ENCODE measurements at places on chromosomes 3 and 15.
A peak's percentile ranks its signal among the peaks of the same experiment; 100 is the strongest.

GRCh38 chr15:94098921-94099573 lies 132.3 kb upstream of the MCTP2 start:
- DNase-seq, result no peak

DNA sequence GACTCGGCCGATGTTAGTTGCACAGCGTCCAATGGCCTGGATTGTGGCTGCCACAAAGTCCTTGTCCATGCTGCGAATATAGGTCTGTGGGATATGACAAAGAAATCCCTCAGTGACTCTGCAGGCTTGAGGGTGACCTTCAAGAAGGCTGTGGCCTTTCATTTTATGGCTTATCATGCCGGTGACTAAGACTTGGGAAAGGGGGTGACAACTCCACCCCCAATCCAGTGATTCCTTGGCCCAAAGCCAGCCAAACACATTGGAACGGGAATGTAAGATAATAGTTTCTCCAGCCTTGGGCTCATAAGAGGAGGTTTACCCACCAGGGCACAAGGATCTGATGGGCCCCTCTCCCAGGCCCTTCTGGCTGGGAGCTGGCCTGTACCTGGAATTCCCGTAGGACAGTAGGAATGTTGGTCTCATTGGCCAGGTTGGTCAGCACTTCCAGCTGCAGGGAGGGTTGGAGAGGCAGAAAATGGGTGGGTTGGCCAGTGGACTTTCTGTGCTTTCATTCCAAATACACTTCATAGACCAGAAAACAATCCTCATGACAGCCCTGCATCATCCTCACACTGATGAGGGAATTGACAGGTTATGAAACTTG lies 30.7 kb upstream of the CPEB1 start:
- no peak for DNase-seq

DNA sequence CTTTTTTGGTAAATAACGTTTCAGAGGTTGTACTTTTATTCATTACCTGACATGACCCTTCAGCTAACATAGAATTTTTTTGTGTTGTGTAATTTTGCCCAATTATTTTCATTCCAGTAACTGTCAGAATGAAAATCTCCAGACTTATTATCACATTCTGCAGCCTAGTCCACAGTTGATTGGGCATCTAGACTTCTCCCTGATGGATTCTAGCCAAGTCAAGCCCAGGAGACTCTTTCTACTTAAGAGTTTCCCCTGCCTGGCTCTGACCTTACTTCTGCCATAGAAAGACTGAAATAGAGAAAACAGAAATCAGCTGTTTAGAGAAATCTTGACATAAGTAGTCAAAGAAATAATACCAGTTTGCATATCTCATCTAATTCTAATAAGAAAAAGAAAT lies 82.9 kb upstream of the CDAN1 start:
- no peak for DNase-seq

- DNase-seq, result peak; percentile 20
These were observed 100.6 kb upstream of the SLC24A5 start for GRCh38 chr15:48020166-48020565.

DNA sequence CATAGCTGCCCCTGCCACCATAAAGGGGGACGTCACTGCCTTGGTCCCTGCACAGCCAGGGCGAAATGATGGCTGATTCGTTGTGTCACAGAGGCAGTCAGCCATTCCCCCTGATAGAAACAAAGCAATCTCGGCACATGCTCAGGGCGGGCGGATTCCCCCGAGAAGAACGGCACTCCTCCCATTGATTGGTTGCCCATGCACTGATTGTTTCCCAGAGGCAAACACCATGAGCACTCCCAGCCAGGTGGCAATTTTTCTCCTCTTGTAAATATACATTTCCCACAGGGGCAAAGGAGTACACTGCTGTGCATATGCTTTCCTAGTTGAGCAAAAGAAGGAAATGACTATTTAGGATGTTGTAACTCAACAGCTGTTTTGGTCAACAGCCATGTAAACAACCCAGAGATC lies 56.5 kb downstream of the KY start:
- DNase-seq, result no peak

- no peak for DNase-seq
These were observed 192.7 kb upstream of the KCNMB2 start for GRCh38 chr3:178343433-178344038.

DNA sequence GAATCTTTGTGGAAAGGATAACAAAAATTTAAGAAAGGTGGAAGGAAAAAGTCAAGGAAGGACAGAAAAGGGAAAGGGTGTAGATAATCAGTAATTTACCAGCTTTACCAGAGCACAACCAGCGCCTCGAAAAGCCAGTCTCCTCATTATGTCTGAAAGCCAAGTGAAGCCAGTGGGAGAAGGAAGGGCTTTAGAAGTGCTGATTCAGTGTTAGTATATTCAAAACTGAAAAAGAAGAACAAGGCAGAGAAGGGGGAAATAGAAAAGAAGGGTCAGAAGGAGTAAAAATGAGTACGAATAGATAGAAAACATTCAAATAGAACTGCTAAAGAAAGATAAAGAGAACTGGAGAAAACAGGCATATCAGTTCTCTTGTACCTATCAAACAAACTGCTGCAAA lies 4.1 kb downstream of the PBRM1 start:
- DNase-seq, result no peak

DNA sequence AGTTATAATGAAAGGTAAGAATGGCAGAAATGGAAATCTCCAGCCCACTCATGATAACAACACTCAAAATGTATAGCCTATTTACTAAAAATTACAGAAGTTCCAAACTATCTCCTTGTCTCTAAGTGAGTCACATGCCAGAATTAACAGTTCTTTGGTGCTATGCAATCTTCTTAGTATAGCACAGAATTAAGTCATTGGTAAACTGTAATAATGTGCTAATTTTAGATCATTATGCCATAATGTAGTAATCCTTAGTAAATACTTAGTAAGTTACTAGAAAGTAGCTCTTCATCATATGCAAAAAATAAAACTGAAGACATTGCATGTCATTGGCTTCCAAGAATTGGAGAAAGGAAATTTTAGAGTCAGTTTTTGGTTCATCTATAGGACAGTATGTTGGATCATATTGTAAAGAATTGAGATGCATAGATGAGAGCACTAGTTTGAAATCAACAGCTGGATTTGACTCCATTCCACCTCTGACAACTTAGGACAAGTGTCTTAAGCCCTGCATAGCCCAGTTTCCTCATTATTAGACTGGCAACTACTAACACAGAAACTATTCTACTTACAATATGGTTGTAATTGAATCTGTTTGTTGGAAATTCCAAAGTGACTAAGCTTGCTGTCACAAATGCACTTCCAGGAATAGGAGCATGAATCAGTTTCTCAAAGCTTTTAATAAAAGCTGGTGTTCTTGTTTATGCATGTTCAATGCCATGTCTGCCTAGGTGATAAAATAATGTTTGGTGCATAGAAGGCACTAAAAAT lies 40.1 kb upstream of the CD47 start:
- no peak for DNase-seq

GRCh38 chr3:148930752-148931151 lies 60.6 kb upstream of the GYG1 start:
- DNase-seq, result no peak

GRCh38 chr3:13477943-13478342 lies 2.2 kb upstream of the HDAC11 start:
- DNase-seq, result no peak

DNA sequence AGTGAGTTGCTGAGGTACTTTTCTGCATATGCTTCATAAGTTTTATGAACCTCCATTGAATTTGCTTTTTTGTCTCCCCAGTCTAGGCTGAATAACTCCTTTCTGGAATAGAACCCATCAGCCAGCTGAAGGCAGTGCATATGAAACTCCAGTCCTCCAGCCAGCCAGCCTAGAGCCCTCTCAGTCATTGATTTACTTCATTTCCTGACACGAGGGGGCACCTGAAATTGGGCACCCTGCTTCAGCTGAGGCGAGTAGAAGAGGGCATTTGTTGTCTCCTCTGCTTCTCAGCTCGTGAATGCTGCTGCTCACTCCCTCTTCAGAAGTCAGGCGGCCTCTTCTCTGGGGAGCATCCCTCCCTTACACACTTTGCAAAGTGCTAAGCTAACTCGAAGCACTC lies 32.5 kb downstream of the CHST2 start:
- DNase-seq, result no peak

DNA sequence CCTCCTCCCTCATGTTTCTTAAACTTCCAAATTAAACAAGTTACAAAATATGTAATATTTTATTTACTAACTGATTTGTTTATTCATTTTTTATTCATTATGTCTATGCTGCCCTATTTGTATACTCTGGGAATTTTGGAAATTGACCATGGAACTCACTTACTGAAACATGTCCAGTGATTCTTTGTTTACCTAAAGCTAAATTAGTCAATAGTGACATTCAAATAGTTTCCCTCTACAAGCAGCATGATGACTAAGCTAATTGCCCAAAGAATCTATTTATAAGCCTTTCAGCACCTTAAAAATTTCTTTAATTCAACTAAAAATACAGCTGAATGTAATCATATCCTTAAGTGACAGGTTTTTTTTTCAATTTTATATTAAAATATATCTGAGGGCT lies 437.7 kb downstream of the SI start:
- DNase-seq, result no peak

- DNase-seq, result no peak
These were observed 32.5 kb upstream of the VEPH1 start for GRCh38 chr3:157535667-157536066.

- no peak for DNase-seq
These were observed 120.0 kb upstream of the ST8SIA2 start for GRCh38 chr15:92273723-92274122.

DNA sequence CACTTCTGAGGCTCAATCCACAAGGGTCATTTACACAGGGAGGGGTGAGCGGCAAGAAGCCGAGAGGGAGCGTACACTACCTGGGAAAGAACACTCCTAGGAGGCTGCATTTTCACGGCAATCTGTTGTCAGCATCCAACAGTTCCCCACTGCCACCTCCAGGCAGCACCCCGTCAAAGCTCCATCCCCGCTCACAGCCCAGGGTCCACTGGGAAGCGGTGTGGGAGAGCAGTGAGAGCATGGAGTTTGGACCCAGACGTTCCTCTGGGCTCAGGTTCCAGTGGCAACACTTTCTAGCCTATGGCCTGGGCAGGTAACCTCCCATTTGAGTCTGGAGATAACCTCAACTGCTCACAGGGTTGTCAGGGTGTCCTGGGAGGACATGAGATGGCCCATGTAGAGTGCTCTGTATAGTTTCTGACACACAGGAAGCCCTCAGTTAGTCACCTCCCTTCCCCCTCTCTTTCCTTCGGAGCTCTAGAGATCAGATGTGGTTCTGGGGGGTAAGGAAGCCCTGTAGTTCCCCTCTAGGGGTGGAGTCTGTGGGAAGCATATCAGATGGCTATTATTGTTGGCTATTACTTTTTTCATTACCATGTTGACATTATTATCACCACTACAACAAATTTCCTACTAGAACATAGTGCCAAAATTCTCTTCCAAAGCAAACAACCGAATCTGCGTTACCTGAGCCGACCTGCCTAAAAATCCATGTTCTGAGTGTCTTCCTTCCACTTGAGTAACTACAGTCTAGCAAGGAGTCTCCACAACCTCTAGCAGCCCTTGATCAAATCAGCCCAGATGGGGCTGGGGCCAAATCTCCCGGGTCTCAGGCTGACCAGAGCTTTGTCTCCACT lies 29.1 kb downstream of the RUVBL1 start:
- DNase-seq, result peak; percentile 33

DNA sequence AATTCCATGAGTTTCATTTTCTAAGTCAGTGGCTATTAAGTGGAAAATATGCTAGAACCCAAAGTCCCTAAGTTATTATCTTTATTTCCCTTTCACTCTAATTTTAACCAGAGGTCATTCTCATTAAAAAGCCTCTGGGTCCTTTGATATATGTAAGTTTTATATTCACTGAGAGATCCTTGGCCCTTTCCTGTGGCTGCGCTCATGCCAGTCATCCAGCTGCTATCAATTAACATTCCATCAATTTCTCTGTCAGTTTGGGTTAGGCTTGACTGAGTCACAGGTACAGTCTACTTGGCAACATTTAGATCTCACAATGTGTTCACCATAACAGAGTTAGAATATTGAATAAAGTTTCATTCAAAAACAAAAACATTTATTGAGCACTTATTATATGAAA lies 58.0 kb upstream of the FBN1 start:
- no peak for DNase-seq

DNA sequence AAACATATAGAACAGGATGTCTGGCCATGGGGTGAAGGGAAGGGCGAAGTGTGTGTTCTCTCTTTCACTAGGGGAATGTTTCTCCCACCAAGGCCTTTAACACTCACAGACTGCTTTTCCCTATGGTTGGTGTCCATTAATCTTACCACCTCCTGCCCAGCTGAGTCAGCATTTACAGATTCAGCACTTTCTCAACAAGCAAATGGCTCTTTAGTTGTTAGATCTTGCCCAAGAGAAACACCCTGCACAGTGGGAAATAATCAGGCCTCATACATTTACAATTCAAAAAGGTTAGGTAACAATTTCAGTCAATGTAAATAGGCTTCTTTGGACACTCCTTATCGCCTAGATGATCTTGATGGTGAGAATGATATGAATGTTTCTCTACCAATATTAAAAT lies 418.2 kb downstream of the EPHA3 start:
- DNase-seq, result no peak

DNA sequence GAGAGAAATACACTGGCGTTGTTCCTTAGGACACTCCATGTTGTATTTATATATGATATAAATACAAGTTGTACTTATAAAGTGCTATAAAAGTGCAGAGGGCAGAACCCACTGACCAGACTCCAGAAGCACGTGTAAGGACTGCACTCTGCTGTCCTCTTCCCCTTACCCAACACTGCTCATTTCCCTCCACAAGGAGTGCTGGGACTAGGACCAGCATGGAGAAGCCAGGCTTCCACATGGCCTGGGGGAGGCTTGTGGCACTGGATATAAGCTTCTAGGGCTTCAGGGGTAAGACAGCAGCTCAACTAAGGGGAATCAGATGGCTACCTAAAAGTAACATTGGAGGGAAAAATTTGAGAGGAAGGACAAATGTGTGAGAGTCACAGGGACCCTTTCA lies 556.9 kb downstream of the IGSF11 start:
- no peak for DNase-seq

DNA sequence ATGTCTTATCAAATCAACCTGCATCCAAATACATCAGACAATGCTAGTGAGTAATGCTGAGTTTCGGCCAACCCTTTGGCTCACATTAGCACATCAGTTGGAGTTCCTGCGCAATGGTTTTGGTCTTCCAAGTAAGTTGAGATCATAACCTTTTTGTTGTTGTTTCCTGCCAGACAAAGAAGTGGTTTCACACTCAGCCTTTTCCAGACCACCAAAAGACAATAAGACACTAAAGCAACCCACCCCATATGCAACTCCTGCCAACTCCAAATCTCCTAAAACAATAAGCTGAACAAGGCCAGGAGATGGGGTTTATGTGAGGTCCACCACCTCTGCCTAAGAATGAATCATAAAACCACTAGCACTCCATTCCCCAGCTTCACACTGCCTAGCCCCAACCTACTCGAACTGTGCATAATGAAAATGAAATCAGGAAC lies 177.0 kb downstream of the ERC2 start:
- DNase-seq, result no peak

GRCh38 chr3:69058180-69058946 lies 6.2 kb upstream of the TMF1 start:
- peak; percentile 75 for DNase-seq

- DNase-seq, result peak; percentile 36
These were observed 83.1 kb upstream of the PLCL2 start for GRCh38 chr3:16801698-16802097.

GRCh38 chr15:51023499-51023898 lies 71.2 kb downstream of the TNFAIP8L3 start:
- DNase-seq, result no peak

- DNase-seq, result no peak
These were observed 637.7 kb upstream of the TBL1XR1 start for GRCh38 chr3:177835008-177835407.

- no peak for DNase-seq
These were observed 4.8 kb downstream of the C3orf52 start for GRCh38 chr3:112090887-112091586.

GRCh38 chr3:8237893-8238292 lies 263.7 kb upstream of the LMCD1 start:
- DNase-seq, result no peak

Data from Jurkat, Clone E6-1 (cell line).